ENCODE measurements at places on chromosomes 13 and 19. TPM values are rescaled to one million over a fixed set of nuclear protein-coding genes. Genes with fewer than 3 reads are reported as not detected.
A peak's percentile ranks its signal among the peaks of the same experiment; 100 is the strongest.

DNA sequence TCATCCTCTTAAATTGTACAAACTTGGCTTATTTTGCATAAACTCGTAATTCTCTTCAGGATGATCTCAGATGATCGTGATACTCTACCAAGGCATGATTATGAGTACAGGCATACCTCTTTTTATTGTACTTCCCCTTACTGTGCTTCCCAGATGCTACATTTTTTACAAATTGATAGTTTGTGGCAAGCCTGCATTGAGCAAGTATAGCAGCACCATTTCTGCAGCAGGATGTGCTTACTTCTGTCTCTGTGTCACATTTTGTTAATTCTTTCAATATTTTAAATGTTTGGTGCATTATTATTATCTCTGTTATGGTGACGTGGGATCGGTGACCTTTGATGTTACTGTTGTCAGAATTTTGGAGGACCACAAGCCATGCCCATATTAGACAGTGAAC is 752.3 kb downstream of the PCDH9 start:
- DNase-seq = no peak

GRCh38 chr13:111209613-111210012 is 94.5 kb downstream of the ARHGEF7 start:
- no peak for DNase-seq

- peak; percentile 56 for DNase-seq
These were observed 6.0 kb downstream of the PEX11G start for GRCh38 chr19:7482584-7483439.

FXYD3 gene
- 45.6 TPM for total RNA-seq

- peak; percentile 35 for DNase-seq
These were observed 10.0 kb downstream of the SBNO2 start for GRCh38 chr19:1163934-1164683.

PEAK3 gene
- not detected for total RNA-seq

UQCRFS1 gene
- 67.3 TPM for total RNA-seq

DNA sequence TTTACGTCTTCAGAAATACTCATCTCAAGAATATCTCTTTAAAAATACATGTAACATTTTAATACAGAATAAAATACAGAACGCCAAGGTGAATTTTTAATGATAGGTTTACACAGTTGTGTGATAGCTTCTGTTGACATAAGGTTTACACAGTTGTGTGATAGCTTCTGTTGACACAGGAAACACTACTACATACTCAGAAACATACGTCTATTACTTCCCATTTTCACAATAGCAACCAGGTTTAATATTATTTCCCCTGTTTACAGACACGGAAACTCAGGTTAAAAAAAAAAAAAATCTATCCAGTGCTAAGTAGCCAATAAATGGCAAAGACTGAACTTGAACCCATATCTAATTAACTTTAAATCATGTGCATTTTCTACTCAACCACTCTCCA is 571.2 kb downstream of the LIG4 start:
- no peak for DNase-seq

Data from tongue (tissue), 3 donors.